NCI-H526 treated with DMSO at 0.1 percent for 48 hours (cell line): ENCODE measurements at places on chromosomes 12 and 14.
A peak's percentile ranks its signal among the peaks of the same experiment; 100 is the strongest.

- no peak for DNase-seq
Observed at GRCh38 chr14:99419905-99420304, 60.8 kb downstream of the SETD3 start.

DNA sequence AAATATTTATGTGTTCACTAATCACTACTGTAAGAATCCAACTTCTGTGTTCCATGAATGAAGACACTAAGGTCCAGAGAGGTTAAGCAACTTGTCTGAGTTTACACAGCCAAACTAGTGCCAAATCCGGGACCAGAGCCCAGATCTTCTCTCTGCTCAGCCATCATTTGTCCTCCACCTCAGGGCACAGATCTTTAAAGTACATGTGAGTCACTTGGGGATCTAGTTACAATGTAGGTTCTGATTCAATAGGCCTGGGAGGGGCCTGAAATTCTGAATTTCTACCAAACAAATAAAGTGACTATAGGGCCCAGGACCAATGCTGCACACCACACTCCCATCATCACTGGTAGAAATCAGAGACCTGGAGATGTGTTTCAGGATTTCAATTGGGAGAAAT is 162.9 kb downstream of the GXYLT1 start:
- DNase-seq = no peak

- no peak for DNase-seq
Observed at GRCh38 chr14:87691042-87691881, 301.7 kb downstream of the GALC start.

DNA sequence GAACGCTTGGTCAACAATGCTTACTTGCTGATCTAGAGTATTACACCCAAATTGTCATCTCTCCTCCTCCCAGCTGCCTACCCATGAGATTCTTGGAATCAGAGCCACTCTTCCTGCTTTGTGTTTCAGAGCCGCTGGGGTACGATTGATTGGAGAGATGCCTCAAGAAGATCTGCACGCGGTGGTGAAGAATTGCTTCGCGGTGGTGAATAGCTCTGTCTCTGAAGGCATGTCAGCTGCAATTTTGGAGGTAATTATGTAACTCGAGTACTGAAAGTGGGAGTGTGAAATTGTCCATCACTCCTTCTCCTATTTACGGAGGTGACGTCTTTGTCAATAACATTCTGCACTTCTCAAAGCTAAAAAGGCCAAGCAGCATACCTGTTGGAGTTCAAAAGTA is 93.9 kb downstream of the GLT1D1 start:
- DNase-seq = no peak

- no peak for DNase-seq
Observed at GRCh38 chr12:71338933-71339332, 100.7 kb upstream of the LGR5 start.

GRCh38 chr14:76117789-76118484 is 33.8 kb upstream of the GPATCH2L start:
- no peak for DNase-seq

- DNase-seq = no peak
Observed at GRCh38 chr12:116532986-116533342, 26.2 kb upstream of the MAP1LC3B2 start.

- DNase-seq = no peak
Observed at GRCh38 chr12:74412606-74413230, 124.9 kb upstream of the ATXN7L3B start.

GRCh38 chr12:95237315-95237714 is 19.7 kb downstream of the VEZT start:
- DNase-seq = no peak

DNA sequence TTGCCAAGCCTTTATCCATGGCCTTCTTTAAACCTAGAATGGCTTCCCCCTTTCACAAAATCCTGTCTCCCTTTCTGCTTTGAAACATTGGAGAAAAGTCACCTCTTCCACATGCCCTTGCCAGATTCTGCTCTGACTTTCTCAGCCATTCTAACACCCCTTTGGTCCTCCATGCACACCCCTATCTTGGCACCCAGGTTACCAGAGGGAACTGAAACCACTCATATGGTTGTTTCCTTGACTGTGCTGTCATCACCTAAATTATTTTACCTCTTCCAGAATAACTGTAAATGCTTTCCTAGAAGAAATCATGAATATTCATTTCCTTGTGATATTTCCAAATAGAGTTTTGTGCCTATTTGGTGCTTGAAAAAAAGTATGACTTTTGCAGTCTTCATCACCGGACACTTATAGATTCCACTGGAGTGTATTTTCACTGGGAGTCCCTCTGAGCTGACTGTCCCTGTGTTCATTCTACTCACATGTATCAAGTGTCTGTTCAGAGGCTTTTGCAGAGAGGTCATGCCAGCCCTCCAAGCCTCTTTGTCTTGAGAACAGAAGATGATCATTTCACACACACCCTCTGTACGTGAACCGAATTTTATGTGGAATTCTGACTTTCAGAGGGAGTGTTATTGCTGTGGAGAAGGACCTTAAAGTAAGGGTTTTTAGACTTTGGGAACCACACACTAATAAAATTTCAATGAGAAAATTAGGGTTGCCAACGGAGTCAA is 74.1 kb downstream of the PLXNC1 start:
- no peak for DNase-seq

DNA sequence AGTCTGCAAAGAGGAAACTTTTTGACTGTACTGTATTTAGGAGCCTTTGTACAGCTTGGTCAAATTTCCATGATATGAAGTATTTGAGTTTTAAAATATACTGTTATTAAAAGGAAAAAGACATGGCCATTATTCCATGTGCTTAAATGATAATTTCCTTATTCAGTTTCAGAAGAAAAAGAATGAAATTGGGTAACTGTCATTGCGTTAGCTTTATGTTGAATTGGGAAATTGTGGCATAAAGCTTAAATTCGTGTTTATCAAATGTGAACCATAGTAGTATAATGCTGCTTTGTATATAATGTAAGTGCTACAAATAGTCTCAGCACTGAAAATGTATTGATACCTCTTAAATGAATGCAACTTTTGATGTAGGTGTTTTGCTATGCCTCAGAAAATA is 64.9 kb downstream of the ETNK1 start:
- no peak for DNase-seq

DNA sequence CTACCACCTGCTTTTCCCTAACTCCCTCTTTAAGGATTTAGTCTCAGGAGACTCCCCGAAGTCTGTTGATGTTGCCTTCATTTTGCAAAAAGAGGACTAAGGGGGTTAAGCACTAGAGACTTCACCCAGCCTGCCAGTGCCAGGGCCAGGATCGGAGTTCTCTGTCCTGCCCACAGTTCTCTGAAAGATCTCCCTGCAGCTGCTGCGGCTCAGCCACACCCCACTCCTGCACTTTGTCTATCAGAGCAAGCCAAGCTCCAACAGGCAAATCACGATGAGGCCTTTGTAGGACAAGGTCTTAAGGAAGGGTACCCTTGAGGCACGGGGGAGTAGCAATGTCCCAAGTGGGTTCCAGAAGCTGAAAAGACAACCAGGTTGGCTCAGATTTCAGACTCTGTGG is 148.8 kb upstream of the EGLN3 start:
- DNase-seq = peak; percentile 38

DNA sequence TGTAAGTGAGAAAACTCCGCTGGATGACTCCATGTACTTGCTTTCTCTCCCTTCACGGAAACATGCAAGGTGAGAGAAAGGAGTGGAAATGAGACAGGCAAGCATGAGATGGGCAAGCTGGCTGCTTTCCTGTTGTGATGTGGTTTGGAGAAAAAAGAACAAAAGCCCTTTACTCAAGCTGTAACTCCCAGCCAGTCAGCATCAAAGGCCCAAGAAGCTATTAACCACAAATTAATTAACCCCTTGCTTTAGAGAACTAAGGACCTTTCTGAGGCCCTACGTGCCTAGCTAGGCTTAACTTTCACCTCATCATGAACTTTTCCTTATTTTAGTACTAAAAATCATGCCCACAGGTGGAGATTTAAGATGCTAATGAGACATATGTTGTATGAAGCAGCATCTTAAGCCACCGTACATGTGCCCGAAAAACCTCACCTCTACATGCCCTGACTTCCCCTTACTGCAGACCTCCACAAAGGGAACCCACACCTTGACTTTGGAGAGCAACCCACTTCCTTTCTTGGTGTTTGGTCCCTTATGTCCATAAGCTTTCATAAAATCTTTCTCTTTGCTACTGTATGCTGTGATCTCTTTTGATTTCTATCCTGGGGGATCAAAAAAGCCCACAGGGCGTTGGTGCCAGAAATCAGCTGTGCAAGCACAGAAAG is 87.0 kb downstream of the GALNT8 start:
- no peak for DNase-seq

DNA sequence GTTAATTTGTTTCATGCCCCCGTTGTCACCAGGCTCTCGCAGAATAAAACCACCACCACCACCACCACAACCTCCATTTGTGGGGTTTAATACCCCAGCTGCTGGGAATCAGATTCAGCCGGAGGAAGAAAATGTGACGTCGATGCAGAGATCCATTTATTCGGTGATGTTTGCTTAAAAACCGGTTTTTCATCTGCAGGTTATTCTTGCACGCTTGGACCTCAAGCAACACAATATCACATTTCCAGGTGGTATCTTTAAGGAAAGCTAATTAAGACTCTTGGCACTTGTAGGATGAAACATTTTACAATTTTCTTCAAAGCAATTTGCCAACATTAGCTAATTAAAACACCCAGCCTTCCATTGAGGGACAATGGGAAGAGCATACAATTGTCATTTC is 39.8 kb downstream of the SPRING1 start:
- peak; percentile 73 for DNase-seq

GRCh38 chr12:31506515-31507306 is 84.2 kb downstream of the DENND5B start:
- DNase-seq = no peak

DNA sequence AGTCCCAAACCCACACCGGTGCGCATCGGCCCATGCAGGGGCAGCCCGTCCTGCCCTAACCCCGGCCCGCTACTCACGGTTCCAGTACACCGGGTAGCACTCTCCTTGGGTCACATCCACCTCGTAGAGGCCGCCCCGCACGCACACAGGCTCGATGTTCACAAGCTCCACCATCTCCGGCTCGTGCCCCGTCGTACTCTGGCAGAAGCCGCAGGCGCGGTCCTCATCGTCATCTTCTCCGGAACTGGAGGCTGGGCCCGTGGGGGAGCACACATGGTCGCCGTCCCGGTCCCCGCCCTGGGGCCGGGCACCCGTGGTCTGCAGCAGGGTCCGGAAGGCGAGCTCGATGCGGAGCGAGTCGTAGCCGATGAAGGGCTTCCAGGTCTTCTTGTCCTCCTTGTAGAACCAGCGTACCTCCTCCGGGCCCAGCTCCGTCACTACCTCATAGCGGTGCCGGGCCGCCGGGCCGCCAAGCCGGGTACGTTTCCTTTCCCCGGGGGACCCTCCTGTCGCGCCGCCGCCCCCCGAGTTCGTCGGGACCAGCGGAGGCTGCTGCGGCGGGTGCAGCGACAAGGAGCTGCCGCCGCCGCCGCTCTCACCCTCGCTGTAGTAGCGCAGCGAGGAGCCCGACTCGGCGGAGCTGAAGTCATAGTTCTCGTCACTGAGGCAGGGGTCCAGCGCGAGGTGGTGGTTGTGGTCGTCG is 788 bp downstream of the DDHD1 start:
- DNase-seq = peak; percentile 39

- no peak for DNase-seq
Observed at GRCh38 chr12:128763395-128763794, 60.4 kb downstream of the SLC15A4 start.

- DNase-seq = no peak
Observed at GRCh38 chr12:8554451-8555195, 13.9 kb upstream of the CLEC4E start.

- DNase-seq = no peak
Observed at GRCh38 chr12:57496822-57497221, 9.0 kb downstream of the MARS1 start.

- DNase-seq = peak; percentile 20
Observed at GRCh38 chr14:99393059-99393655, 87.5 kb downstream of the SETD3 start.

- no peak for DNase-seq
Observed at GRCh38 chr12:123398550-123399254, 14.8 kb downstream of the KMT5A start.

GRCh38 chr14:20470603-20470901 is 1.3 kb downstream of the PNP start:
- DNase-seq = no peak

DNA sequence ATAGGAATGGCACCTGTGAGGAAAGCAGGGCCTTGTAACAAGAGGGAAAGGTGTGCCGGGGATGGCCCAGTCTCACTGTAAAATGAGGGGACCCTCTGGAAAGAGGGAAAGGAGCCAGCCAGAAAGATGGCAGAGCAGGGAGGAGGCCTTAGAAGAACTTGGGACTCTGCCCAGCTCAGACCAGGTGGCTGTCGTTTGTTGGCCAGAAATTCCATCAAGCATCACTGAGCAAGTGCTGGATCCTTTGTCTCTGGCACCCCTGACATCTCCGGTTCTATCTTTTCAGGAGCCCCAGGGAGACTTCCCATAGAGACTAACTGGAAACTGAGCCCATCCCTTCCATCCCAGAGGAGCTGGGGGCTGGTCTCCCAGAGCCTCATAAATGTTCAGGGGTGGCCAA is 43.3 kb downstream of the DEGS2 start:
- DNase-seq = no peak

DNA sequence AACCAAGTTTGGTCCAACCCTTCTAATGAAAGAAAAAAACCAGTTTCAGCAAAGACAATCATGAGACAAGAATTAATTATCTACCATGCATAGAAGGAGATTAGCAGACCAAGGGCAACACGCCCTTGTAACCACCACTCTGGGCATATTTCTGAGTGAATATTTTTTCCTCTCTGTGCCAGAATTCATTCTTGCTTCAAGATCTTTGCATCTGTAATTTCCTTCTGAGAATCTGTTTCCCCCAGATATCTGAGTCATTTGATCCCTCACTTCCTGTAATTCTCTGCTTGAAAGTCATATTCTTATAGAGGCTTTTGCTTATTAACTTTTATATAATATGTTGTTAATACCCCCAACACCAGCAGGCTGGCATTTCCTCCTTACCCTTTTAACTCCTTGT is 243.7 kb downstream of the SLC16A7 start:
- DNase-seq = no peak

DNA sequence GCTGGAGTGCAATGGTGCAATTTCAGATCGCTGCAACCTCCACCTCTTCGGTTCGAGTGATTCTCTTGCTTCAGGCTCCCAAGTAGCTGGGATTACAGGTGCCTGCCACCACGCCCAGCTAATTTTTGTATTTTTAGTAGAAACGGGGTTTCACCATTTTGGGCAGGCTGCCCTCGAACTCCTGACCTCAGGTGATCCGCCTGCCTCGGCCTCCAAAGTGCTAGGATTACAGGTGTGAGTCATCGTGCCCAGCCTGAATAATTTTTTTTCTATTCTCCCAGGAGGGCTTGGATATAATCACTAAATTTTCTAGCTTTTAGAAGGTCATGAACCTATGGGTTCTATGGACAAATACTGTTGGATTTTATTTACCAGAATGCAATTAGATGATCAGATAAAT is 44.7 kb upstream of the GNPNAT1 start:
- DNase-seq = no peak

DNA sequence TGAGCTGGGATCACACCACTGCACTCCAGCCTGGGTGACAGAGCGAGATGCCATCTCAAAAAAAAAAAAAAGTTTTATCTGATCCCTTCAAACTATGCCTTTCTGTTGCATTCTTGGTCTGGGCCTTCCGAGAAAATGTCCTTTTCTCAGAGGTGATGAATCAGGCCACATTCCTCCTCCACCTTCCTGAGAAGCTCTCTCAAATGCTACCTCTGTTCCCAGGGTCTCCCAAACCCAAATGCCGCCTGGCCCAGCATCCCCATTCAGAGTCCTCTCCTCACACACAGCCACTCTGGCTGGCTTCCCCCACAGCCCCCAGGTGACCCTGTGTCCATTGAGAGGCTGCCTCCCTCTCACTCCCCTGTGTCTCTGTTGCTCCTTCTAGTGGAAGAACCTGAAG is 19.7 kb upstream of the TMED10 start:
- no peak for DNase-seq
